Hematopoietic multipotent progenitor cell (in vitro differentiated cells): ENCODE measurements at places on chromosomes 2 and 18.

DNA sequence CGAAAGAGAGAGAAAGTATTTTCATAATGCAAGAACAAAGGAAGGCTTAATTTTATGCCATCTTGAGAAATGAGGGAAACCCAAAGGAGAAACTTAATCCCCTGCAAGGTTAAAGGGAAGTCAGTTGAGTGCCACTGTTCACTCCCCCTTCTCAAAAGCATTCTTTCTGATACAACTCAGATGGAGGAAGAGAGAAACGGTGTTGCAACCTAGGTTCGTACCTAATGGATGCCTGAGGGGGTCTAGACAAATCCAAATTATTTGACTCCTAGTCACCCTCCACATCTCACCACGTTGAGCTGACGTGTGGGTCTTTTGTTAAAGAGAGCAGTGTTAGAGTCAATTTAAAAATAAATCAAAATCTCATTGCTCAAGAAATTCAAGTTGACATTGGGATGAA is 52.6 kb upstream of the UNC80 start:
- no peak for DNase-seq

- DNase-seq = no peak
Observed at GRCh38 chr2:143151111-143151752, 22.0 kb downstream of the ARHGAP15 start.

GRCh38 chr2:46364797-46365457 is 67.7 kb downstream of the EPAS1 start:
- DNase-seq = peak; percentile 31

DNA sequence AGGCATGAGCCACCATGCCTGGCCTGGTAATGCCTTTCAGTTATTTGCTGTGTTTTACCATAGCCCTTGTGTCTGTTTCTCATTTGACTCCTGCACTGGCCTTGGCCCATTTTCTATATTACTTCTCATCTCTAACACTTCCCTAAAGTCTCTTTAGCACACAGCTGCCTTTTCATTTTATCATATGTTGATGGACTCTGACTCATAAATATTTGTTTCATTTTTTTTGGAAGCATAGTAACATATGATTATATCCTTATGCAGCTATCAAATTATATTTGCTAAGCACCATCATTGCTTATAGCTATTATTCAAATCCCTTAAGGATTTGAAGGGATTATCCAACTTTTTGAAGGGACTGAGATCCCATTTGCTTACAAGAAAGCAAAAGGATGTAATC is 320.3 kb downstream of the GPD2 start:
- DNase-seq = no peak

GRCh38 chr18:59760212-59760611 is 63.0 kb upstream of the CCBE1 start:
- DNase-seq = no peak

DNA sequence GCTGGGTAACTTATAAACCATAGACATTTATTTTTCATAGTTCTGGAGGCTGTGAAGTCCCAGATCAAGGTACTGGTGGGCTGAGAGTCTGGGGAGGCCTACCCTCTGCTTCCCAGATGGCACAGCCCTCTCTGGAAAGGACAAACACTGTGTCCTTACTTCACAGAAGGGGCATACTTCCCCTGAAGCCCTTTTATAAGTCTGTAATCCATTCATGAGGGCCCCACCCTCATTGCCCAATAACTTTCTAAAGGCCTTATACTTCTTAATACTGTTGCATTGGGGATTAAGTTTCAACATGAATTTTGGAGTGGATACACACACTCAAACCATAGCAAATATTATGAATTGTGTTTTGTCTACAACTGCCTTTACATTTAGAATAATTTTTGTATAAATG is 36.0 kb downstream of the ATIC start:
- no peak for DNase-seq

DNA sequence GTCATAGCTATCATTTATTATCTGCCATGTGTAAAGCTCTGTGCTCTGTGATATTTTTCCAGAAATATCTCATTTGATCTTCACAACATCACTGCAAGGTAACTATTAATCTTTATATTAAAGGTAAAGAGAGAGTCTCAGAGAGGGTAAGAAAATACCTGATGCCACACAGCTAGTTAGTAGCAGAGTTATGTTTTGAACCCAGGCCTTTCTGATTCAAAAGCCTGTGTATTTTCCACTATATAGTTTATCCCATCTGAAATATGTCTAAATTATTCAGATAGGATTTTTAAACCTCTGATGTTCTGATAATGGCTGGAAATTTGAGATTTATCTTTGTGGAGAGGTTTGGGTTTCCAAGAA is 10.1 kb downstream of the INPP1 start:
- no peak for DNase-seq

- no peak for DNase-seq
Observed at GRCh38 chr2:65781756-65782155, 349.4 kb upstream of the SPRED2 start.

DNA sequence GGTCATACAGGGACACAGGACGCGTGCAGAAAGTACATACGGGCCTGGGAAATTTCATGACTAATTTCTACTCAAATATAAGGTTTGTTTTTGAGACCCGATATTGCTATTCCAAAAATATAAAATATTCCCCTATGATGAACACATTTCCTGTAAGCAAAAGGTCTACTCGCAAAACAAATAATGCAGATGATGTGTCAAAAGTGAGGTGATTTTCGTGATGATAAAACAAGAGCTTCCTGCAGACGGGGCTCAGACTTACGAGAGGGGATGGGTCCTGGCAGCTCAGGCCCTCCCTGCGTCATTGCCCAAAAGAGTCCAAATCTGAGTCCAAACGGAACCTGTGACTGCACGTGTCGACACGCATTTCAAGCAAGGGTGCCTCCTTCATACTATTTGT is 62.7 kb downstream of the MBP start:
- DNase-seq = no peak

GRCh38 chr2:58680755-58681310 is 439.7 kb upstream of the FANCL start:
- no peak for DNase-seq

DNA sequence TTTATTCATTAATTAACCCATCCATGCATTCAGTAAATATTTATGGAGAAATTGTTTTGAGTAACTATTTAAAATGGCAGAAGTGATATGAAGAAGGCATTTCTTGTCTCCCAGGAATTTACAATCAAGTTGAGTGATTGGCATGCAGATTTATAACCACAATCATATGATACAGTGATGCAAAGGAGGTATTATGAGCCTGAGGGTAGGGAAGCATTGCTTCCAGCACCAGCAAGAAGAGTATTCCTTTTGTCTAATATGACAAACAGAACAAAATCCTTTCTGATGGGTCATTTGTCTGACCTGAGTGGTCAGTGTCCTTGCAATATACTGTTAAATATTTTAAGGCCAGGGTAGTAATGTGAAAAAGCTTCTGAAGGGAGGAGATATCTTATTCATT is 244.2 kb upstream of the RGPD4 start:
- DNase-seq = no peak

DNA sequence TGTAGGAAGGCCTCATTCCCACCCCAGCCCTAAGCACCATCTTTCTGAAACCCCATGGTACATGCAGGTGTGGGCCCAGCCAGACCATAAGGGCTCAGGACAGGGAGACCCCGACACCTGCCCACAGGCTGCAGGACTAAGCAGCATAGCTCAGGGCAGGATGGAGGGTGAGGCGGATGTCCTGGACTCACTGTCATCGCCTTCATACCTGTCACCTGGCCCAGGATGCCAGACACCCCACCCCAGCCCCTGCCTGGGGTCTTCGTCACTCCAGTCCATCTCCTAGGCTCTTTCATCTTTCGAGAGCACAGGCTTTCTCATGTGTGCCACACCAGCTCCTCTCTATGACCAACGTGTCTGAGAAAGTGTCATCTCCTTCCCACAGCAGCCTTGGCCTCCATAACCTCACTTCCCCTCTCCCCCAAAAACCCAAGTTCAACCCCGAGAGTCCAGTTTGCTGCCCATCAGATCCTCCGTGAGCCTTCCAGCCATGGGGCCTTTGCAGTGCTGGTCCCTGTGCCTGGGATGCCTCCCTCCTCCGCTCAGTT is 71.5 kb downstream of the EMX1 start:
- no peak for DNase-seq

- DNase-seq = no peak
Observed at GRCh38 chr2:96831679-96832078, 12.1 kb downstream of the ANKRD23 start.

GRCh38 chr18:22711192-22711685 is 221.9 kb upstream of the RBBP8 start:
- no peak for DNase-seq

- DNase-seq = no peak
Observed at GRCh38 chr2:34104601-34105000, 505.5 kb upstream of the FAM98A start.

DNA sequence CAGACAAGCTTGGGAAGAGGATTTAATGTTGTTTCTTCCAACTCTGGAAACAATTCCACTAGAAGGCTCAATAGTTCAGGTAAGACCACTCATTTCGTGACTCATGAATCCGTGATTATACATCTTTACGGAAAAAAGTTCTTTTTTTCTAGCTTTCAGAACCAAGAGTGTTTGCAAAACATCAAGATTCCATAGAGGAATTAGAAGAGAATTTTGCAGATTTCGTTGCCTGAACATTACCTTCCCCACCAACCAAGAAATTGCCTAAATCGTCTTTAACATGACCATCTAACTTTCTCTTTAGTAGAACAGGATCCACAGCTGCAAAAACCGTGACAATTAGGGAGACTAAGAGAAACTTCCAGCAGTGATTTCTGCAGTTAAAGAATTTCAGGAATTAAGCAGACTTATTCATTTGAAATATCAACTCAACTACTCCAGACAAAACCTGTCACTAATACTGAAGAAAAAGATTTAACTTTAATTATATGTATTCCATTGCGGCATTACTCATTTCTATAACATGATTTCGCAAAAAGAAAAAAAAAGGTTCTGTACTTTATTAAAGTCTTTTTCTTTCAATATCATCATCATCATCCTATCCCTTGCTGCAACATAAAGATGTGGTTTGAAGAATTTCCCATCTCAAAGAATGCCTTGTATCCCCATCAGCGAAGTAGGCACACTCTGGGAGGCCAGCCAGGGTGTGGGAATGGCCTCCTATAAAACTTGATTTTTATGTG is 1.9 kb upstream of the NAB1 start:
- DNase-seq = no peak

DNA sequence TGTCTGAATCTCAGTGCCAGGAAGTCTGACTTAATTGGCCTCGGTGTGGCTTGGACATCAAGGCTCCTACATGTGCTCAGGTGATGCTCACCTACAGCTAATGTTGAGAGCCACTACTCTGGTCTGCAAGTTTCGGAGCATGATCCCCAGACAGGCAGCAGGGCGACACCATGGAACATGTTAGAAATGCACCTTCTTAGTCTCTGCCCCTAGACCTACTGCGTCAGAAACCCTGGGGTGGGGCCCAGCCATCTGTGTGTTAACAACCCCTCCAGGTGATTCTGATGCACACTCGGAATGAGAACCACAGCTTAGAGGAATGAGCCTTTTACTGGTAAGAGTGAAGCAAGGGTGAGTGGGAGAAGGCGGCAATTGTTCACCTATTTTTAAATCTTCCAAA is 86.9 kb upstream of the NABP1 start:
- no peak for DNase-seq

- no peak for DNase-seq
Observed at GRCh38 chr2:157257312-157258252, at the start of gene GALNT5. GALNT5 (plus strand) TSS chr2:157257705; CDS start chr2:157258083, 378 bp downstream.

- no peak for DNase-seq
Observed at GRCh38 chr2:215652388-215652787, 216.5 kb upstream of the FN1 start.

GRCh38 chr2:233844064-233844807 is 10.1 kb downstream of the HJURP start:
- no peak for DNase-seq

DNA sequence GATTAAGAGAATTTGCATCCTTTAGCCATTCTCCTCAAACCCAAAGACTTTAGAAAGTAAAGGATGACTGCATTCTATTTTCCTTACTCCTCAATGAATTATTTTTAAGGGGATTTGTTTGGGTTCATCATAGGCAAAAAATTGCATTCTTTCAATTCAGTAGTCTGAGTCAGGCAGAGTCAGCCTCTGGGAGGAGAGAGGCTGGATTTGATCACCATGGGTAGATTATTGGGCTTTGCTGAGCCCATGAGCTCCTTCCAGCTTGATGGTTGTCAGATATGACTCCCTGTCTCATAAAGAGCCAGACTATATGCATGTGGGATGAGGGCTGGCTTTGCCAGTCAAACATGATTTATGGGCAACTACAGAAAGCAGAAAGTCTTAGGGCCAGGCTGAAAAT is 101.2 kb downstream of the KCNS3 start:
- no peak for DNase-seq

DNA sequence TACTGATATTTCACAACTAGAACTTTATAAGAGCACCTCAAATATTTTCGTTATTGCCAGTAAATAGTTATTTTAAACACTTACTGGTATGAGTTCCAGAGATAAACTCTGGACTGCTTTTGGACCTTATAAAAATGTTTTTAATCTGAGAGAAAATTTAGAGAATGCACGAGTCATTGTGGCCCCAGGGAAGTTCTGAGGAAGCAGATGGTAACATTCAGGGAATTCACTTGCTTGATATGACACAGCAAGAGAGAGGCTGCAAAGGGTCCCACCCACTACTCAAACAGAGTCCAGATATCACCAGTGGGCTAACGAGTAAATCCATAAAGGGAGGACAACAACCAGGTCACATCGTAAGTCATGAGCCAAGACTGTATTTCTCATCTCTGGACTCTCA is 526.8 kb downstream of the TDRD15 start:
- DNase-seq = no peak

- DNase-seq = no peak
Observed at GRCh38 chr2:236601316-236602202, 31.9 kb downstream of the ACKR3 start.

- DNase-seq = no peak
Observed at GRCh38 chr2:30770816-30771576, 36.2 kb downstream of the CAPN13 start.
